Skin of body (tissue), 3 donors: ENCODE measurements at places on chromosomes 7 and 10.

DNA sequence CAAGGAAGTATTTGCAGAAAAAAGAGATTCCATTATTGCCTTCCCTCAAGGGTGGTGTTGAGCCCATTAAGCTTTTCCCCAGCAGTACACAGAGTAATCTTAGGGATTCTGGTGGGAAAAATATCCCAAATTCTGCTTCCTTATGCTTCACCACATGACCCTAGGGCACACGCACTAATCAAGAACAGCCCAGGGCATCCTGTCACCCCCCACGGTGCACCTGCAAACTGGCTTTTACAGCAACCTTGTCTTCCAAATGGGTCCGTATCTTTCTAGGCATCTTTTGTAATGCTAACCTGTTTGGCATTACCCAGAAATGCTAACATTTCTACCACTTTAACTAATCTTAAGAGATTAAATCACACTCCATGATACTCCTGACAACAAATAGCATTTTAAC, 926 bp upstream of the C7orf33 start:
- no peak for DNase-seq

DNA sequence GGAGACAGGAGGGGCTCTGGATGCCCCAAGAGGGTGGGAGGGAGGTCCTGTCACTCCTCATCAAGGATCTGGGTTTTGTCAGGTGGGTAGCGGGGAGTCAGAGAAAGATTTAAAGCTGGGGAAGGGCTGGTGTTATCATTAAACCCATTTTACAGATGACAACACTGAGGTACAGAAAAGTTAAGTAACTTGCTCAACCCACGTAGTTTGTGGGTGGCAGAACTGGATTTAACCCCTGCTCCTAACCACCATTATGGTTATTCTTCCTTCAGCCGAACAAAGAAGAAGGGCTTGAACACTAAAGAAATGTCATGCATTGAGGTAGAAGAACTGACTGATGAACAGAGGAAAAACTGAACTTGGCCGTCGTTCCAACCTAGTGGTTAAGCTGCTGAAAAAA, 24.9 kb upstream of the PRKAG2 start:
- DNase-seq, result no peak

DNA sequence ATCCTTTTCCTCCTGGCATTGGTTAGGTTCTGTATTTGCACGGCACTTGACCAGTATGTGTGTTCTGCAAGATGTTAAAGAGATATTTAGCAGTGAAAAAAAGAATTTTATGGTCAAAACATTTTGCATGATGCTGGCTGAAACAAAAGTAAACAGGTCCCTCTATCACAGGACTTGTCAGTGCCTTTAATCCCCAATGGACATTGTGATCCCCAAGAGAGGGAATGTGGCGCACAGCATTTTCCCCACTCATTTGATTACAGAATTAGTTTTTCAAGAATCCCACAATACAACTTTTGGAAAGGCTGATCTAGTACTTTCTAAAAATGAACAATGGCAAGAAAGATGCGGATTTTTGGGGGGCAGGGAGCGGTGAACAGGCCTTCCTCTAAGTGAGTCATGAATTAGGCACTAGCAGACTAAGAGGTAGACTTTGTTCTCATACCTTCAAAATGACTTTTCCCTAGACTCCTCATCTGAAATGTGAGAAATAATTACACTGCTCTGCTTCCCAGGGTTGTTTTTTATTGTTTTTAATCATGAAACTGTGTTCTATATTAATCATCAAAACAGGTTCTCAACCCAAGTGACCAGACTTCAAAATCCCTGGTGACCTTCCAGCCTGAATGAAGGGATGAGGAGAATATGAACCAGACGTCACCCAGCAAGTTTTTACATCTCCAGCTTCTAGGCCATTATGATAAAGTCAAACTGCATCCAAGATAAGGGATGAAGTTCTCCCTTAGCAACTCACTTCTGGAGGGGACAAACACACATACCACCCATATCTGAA, 8.6 kb downstream of the FBXW4 start:
- DNase-seq, result no peak

- DNase-seq, result no peak
Observed at GRCh38 chr7:129197771-129198170, 9.3 kb downstream of the SMO start.

DNA sequence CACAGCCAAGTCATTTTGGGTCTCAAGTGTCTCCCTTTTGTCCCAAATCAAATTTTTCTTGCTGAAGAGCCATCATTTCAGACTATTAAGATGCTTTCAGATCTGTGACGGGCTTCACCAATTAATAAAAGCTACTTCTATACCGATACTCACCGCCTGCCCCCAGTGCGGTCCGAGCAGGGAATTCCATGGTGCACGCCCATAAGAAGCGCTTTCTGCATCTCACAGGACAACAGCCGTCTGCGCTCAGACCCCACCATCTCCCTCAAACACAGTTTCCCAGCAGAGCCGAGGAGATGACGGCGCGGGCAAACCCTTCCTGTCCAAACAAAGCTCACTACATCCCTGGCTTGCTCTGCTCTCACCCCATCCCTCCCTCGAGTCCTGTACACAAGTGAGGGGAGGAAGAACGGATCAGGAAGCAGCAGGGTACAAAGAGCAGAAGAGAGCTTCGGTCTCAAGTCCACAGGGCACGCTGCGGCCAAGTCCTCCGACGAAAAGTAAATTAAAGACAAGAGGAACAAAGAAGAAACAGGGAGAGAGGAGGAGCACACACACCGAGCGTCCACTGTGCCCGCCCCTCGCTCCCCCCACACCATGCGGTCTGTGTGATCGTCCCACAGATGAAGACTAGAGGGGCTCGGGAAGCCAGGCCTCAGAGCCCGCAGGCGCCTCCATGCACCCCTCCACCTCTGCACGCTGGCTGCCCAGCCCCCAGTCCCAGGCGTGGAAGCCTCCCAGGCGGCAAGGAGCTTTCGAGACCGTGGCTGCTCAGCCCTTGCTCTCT, 121.9 kb downstream of the MAD1L1 start:
- no peak for DNase-seq

GRCh38 chr7:27693794-27694193, 31.1 kb upstream of the HIBADH start:
- peak; percentile 11 for DNase-seq

DNA sequence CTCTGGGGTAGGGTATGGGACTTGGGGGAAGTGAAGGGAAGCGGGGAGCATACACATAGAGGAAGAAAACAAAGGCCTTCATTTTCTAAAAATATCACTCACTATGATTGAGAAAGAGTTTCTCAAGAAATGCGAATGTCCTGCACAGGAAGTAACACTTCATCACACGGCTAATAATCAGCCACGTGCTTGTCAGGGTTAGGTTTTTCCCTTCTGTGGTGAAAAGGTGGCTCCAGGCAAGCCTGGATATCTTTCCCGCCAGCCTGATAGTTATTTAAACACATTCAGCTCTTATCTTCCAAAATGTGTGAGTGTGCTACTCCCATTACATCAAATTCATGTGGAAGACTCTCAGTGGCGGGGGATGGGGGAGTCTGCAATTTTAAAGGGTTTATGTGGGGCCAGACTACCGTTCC, 166.4 kb upstream of the ADO start:
- DNase-seq, result no peak

GRCh38 chr7:102992938-102993717, 80.3 kb downstream of the LRRC17 start:
- peak; percentile 68 for DNase-seq

DNA sequence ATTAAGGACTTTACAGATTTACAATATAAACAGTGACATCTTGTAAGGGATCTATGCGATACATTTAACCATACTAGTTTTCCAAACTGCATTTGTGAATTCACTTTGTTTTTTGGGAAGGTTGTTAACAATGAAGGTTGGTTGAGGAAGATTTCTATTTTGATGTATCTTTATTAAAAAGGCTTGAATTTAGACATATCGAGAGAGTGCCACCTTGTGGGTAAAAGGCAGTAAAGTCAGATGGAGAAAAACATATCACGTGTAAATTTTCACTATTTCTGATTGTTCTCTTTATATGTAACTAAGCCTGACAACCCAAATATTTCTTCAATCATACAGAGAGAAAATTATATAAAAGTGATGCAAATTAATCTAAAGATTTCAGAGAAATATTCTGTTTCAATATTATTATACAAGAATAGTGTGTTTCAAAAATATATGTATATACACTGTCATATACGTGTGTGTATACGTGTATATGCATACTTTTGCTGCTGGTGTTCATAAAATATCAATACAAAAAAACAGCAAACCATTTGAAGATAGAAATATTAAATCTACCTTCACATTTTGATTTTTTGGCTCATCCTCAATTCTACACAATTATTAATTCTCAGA, 988.6 kb downstream of the SORCS1 start:
- peak; percentile 22 for DNase-seq

DNA sequence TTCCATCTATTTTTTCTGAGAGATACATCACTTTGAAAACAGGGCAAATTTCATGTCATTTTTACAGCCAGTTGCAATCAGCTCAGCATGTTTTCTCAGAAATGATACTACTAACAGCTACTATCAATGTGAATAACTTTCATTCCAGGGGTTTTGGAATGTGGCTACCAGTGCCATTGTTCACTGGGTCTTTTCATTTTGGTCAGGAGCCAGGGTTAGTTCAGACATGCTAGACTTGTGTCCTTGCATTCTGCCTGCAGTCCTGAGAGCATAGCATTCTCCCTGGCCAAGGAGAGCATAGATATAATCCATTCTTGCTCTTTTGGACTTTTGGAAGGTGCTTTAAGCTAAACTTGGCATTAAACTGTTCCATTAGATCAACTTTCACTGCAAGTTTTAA, 160.9 kb upstream of the NEBL start:
- no peak for DNase-seq

DNA sequence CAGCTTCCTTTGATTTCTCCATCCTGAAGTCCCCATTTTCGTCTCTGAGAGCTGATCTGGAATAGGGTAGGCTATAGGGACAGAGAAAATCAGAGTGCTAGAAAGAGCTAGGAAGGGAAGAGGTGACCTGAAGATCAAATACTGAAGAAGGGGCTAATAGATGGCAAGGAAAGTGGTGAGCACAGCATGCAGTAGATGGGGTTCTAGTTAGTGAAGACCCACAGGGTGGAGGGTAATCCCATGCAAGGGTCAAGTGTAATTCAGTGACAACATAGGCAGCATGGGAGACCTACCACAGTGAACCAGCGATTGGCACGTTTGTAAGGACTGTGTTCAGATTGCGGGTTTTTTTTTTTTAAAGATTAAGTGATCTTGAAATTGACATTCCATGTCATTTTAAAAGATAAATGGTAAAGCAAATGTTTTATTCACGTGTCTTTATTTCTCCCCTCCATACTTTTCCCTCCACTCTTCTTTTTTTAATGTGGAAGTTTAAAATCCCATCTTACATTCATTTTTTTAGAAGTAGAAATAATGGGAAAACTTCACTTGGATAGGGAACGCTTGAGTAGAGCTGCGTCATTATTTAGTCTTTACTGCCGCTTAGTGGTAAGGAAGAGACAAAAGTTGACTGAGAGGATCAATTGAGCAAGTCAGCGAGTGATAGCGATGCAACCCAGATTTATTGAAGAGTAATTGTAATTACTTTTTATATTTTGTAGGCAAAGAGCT, 21.0 kb upstream of the ABI1 start:
- DNase-seq, result peak; percentile 36
